ENCODE measurements at places on chromosomes 6 and 20. TPM values are rescaled to one million over a fixed set of nuclear protein-coding genes. Genes with fewer than 3 reads are reported as not detected.

BTN3A1 gene
- total RNA-seq = 40.5 TPM

ARG1 gene
- total RNA-seq = not detected

CRISP3 gene
- 7.0 TPM for total RNA-seq

ZSCAN23 gene
- total RNA-seq = 1.8 TPM

TUBB2B gene
- total RNA-seq = 3.0 TPM

SDHAF4 gene
- 13.3 TPM for total RNA-seq

SLC35F1 gene
- not detected for total RNA-seq

ENPP5 gene
- total RNA-seq = 18.7 TPM

Measured in Calu3 (cell line).